Renal cortex interstitium (tissue), 15 donors: ENCODE measurements at places on chromosomes 4 and X.

DNA sequence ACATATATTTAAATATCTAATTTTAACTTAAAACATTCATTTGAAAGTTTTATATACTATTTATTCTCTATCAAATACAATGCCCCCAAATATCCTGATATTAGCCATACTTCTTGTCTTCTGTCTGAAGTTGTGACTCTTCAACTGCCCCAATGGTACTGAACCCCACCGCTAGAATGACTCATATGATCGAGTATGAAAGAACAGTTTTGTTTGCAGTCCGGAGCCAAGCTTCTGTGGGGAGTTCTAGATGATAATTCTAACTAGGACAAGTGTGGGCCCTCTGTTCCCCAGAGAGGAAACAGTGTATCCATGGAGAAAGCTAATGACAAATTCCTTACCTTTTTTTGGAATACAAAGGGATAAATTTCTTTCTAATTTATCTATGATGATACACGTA is 24.7 kb upstream of the CT47A1 start:
- no peak for DNase-seq

DNA sequence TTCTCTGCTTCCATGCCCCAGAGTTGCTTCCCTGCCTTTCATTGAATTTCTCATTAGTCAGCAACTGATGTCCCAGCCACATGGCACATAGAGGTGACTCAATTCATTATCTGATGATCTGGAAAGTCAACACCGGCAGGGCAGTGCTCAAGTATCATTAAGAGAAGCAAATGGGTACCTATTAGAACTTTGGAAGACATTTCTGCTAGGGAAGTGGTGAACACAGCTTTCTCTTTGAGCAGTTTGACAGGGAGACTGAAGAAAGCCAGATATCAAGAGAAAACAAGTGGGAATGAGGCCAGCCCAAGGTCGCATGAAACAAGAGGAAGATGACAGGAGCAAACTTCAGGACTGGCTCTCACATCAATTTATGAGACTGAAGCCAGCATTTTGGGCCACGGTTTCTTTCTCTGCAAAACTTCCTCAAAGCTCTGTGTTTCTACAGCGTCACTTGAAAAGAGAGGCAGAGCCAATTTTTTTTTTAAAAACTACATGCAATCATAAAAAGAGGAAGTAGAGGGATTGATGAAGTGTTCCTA is 108.3 kb upstream of the RPS6KA3 start:
- DNase-seq = no peak

DNA sequence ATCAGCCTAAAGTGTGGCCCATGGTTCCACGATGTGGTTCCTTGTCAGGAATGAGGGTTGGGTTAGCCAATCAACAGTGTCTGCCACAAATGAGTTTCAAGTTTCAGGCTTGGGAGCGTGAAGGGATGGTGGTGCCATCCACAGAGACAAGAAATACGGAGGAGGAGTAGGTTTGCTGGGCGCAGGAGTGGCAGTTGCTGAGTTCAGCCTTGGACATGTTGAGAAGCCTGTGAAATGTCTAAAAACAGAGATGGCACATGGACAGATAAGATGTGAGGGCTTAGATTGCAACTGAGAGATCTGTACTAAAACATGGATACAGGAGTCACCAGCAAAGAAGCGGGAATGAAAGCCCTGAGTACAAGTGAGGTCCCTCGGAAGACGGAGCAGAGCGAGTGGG is 481.0 kb downstream of the BCOR start:
- no peak for DNase-seq

DNA sequence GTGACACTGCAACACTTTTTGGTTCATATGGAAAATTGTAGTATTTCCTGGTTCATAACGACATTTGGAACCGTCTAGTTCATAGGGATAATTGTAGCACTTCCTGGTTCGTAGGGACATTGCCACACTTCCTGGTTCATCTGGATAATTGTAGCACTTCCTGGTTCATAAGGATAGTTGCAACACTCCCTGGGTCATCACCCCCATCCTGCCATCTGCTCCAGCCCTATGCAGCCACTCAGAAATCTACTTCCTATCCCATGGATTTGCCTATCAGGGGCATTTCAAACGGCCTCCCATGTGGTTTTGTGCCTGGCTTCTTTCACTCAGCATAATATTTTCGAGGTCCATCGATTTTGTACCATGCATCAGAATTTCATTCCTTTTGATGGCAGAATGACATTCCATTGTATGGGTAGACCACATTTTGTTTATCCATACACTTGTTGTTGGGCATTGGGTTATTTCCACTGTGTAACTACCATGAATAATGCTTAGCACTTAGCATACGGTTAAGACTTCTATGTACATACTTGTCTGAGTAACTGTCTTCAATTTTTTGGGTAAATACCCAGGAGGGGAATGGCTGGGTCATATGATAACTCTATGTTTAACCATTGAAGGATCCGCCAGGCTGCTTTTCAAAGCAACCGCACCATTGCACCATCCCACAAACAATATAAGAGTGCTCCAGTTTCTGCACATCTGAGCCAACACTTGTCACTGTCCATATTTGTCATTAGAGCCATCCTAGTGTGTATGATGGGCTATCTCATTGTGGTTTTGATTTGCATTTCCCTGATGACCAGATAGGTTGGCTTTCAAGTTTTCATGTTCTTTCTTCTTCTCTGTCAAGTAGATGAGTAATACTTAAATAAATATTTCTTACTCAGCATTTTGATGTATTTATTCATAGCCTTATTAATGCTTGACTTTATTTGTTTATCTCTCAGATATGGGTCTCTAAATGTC is 58.3 kb upstream of the CD99 start:
- DNase-seq = no peak

DNA sequence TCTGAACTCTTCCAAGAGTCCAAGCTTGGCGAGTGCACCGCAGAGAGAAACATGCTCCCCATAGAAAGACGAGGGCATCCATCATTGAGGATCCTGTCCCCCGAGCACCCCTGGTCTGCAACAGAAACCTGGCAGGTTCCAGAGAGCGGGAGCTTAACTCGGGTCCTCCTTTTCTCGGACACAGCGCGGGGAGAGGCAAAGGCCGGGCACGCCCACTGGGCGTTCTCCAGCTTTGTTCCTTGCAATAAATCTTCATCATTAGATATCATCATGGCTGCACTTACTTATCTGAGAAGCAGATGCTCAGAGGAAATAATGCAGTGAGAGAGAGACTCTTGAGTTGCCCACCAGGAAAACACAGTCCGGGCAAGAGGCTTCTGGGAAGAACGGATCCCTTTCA is 90.1 kb upstream of the PSAPL1 start:
- DNase-seq = no peak

GRCh38 chrX:43551590-43551989 is 104.5 kb upstream of the MAOA start:
- no peak for DNase-seq

- peak; percentile 58 for DNase-seq
These were observed at the start of gene COL4A5 for GRCh38 chrX:108439426-108439942. Gene COL4A5 (plus strand): TSS chrX:108439838. CDS start chrX:108440126, 288 bp downstream.

- no peak for DNase-seq
These were observed 30.9 kb downstream of the RNF150 start for GRCh38 chr4:141102367-141102766.

DNA sequence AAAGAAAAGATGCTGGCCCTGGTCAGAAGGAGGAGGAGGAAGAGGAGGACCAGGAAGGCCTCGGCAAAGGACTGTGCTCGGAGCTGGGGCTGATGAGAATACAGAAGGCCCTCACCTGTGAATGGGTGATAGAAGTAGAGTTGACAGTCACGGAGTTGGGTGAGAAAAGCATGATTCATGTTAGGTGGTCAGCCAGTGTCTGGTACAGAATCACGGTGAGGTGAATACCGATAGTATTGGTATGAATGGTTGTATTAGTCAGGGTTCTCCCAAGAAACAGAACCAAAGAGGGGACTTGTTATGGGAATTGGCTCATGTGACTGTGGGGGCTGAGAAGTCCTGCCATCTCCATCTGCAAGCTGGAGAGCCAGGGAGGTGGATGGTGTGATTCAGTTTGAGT is 32.5 kb upstream of the FAM156A start:
- no peak for DNase-seq

DNA sequence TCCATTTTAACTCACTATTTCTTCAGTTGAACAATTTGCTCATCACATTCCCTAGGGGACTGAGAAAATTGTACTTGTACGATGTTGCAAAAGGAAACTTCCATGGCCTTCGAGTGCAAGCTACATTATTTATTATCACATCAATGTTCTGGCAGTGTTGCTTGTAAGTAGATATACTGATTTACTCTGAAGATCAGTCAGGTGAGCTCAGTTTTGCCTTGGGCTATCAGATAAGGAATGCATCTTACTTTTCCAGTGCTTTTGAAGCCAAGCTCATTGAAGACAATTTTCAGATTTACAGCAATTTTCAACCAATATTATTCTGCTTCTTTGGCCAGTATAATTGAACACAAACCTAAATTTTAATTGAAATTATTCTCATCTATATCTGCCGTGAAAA is 1296.9 kb downstream of the RAPGEF2 start:
- DNase-seq = no peak

- no peak for DNase-seq
These were observed 65.3 kb upstream of the FAM120C start for GRCh38 chrX:54248309-54248708.

DNA sequence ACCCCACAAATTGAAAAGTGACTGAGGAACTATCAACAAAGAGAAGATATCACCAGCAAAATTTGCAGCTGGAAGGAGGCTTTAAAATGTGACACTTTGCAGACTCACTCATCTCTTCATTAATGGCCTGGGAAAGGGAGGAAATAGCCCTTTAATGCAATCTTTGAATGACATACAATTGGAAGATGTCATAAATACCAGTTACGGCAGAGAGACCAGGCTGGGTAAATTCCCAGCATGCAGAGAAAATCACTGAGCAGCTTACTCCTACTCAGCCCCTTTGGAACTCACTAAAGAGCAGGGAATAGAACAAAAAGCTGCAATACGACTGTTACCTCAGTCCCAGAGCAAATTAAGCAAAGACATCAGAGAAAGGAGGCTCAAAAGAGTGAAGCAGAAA is 238.9 kb downstream of the HS3ST1 start:
- DNase-seq = no peak

DNA sequence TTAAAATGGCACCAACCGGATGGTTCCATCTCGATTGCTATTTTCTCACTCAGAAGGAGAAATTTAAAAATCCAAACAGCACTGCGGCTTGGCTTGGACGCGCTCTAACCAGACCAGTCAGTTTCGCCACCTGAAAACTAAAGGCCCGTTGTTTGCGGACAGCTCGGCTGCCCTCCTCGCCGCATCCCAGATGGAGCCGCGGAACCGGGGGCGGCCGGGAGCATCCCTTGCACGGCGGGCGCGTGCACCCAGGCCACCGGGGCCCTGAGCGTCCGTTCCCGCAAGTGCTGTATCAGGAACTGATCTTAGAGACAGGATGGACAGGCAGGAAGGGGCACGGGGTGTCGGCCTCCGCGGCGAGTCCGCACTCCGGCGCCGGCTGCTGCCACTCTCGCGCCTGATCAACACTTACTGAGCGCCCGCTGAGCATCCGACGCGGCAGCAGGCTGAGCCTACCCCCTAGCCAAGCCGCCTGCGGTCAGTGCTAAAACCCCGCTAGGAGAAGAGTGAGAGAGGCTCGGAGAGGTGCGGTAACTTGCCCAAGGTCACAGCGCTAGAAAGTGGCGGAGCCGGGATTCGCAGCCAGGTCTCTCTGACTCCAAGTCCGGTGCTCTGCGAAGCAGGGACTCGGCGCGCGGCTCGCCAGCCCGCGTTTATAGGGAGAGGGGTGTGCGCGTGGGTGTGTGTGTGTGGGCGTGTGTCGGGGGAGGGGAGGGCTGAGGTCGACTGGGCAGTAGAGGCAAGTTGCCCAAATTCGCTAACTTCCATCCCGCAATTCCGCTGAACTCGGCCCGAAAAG is at the start of gene CITED1:
Gene CITED1 (minus strand): TSS at position 629 of the 799 bp plus-strand sequence. CDS start 3,045 bp downstream, outside the sequence.
- DNase-seq = no peak

- no peak for DNase-seq
These were observed 14.2 kb downstream of the ZNF518B start for GRCh38 chr4:10442976-10443375.

DNA sequence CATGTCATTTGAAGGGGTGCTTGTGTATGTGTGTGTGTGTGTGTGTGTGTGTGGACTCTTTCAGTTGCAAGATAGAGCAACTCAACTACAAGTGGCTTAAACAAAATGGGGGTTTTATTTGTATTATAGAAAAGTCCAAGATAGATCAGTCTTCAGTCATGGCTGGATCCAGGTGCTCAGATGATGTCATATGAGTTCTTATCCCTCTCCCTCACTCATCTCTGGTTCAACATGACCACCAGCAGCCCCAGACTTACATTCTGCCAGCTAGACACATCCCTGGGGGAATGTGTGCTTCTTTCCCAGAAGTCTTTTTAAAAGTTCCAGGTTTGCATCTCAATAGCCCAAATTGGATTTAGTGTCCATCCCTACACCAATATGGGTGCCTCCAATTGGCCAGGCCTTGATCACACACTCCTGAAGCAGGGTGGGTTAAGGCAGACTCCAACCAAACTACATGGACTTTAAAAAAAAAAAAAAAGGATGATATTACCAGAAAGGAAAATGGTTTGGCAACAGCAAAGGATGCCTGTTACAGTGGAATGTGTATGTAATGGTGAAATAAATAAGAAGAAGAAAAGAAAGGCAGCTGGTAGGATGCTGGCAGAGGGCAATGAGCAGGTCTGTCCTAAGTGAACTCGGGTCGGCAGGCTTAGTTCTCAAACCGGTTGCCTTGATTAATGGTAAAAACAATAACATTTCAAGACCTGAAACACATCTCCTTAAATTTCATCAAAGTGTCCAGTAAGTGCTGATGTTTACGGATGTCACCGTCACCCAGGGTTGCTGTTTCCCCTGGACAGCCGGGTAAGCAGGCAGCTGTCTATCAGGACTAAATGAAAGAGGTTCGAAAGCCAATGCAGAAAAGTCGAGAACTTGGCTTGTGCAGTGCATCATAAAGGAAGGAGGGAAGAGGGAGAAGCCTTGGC is 107.7 kb downstream of the SMIM20 start:
- DNase-seq = no peak

GRCh38 chr4:140019619-140020347 is 134.2 kb downstream of the MAML3 start:
- DNase-seq = no peak

GRCh38 chr4:53365121-53365485 is 758 bp downstream of the SCFD2 start:
- no peak for DNase-seq

DNA sequence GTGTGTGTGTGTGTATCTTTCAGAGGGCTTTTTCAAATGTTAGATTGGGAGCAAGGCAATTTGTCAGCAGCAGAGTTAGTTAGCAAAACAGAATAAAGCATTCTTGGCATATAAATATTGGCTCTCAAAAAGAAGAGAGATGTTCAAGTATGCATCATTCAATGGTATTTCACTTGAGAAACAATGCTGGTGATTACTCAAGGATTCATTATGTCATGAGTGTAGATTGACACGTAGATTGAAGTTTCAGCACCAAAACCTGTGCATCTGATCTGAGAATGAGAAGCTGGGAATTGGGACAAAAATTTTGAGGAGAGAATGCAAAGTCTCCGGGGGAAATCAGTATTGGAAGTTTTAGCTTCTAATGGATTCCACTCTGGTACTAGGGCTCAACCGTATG is 241.4 kb downstream of the FRMPD4 start:
- no peak for DNase-seq

DNA sequence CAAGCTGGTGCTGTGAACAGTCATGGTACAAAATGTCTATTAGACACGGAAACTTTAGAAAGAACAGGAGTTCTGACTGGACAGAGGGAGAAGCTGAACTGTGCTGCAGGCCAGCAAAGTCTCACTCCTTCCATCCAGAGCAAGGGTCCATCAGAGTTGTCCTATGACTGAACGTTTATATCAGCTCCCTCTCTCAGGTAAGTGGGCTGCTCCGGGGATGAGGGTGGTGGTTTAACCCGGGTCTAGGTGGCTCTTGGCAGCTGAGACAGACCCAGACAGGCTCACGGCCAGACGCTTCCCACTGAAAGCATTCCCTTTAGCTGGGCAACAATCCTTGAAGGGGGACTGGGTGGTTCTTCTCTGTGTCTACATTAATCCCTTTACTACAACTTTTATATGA is 385.0 kb upstream of the SMIM31 start:
- DNase-seq = no peak
